ENCODE measurements at places on chromosomes 3 and 15.

DNA sequence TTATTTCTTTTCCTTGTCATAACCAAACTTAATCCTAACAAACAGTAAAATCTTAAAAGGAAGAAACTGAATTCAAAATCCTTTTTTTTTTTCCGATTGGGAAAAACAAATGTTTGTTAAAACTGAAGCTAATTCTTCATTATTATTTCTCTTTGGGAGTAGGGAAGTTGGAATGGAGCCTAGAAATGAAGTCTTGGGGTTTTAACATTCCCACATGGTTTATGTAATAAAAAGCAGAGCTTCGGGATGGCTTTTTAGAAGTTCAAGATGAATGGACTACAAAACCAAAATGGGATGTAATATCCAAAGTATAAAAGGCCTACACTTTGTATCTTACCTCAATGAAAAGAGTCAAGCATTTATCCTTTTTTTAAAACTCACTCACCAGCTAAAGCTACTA lies 189.0 kb upstream of the TMC3 start:
- no peak for DNase-seq

GRCh38 chr3:78794431-78794830 lies 973.4 kb downstream of the ROBO1 start:
- DNase-seq: no peak

DNA sequence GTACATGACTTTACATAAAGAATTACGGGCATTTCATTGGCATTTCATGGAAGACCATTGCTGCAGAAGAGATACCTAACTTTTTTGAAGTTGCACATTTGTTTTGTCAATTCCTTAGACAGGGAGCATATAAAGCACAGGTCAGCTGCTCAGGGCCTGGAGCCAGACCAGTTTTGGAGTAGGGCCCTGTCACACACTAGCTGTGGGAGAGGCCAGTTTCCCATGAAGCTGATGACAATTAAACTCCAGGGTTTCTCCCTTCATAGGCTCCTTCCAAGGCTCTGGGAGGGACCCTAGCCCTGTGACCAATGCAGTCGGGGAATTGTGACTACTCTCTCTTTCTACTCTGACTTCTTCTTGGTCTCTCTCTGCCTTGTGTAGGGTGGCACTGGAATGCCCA lies 107.3 kb upstream of the SELENOK start:
- no peak for DNase-seq

- no peak for DNase-seq
These were observed 18.2 kb downstream of the ATP1B3 start for GRCh38 chr3:141894524-141895176.

DNA sequence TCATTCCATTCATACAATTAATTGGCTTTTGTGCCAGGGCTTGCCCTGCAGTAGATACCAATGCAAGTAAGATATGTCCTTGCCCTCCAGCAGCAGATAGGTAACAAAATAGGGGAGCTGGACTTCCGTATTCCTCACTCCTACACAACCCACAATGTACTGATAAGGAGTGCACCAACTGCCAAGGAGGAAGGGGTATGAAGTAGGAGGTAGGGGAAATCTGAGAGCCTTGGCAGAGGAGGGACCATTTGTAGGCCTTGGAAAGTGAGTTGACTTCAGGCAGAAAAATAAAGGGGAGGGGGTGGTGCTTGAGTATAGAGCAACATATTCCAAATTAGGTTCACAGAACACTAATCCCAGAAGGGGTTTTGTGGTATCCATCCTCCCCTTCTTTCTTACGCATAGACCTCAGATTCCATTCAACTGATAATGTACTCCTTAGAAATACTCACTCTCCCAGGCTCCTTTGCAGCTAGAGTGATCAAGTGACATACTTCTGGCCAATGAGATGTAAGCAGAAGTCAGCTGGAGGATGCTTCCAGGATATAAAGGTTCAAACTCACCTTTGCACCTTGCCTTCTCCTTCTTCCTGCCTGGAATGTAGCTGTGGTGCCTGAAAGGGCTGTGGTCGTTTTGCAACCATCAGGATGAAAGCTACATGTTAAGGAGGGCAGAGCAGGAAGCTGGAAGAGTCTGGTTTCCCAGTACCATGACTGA lies 127.1 kb upstream of the SMAD3 start:
- DNase-seq: peak; percentile 85

- no peak for DNase-seq
These were observed 387.6 kb downstream of the NAALADL2 start for GRCh38 chr3:175246766-175247165.

- no peak for DNase-seq
These were observed 29.0 kb downstream of the TMEM45A start for GRCh38 chr3:100521439-100521845.

DNA sequence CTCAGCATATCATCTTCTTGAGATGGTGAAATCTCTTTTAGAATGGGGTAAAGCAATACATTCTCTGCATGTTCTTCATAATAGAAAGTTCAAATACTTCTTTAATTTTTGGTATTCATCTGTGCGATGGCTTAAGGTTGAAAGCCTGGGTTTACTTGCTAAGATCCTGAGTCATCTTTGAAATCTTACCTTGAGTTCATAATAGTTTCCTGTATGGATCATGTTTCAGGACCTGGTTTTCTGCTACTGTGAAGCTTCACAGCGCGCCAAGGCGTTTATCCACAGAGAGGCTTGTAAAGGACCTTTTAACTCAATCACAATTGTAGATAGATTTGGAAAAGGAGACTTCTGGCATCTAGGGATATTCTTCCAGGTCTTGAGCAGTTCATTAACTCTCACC lies 39.0 kb downstream of the MED12L start:
- DNase-seq: no peak

DNA sequence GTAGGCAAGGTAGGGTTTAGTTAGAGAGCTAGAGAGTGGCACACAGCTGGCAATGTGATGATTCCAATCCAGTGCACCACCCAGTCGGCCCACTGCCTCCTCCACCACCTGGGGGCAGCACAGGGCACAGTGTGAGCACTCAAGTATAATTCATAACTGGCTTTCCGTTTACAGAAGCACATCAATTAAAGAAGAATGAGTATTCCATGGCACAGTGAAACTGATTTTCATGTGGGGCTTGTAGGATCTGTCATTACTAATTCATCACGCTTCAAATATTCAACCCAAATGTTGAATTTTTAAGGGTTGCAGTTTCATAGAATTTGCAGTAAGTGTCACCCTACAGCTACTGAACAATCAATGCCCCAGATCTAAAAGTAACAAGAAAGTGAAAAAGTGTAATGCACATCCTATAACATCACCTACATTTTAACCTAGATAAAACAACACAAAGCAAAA lies 149.9 kb downstream of the IGSF11 start:
- peak; percentile 58 for DNase-seq

GRCh38 chr3:158210067-158210466 lies 100.2 kb downstream of the RSRC1 start:
- DNase-seq: no peak

DNA sequence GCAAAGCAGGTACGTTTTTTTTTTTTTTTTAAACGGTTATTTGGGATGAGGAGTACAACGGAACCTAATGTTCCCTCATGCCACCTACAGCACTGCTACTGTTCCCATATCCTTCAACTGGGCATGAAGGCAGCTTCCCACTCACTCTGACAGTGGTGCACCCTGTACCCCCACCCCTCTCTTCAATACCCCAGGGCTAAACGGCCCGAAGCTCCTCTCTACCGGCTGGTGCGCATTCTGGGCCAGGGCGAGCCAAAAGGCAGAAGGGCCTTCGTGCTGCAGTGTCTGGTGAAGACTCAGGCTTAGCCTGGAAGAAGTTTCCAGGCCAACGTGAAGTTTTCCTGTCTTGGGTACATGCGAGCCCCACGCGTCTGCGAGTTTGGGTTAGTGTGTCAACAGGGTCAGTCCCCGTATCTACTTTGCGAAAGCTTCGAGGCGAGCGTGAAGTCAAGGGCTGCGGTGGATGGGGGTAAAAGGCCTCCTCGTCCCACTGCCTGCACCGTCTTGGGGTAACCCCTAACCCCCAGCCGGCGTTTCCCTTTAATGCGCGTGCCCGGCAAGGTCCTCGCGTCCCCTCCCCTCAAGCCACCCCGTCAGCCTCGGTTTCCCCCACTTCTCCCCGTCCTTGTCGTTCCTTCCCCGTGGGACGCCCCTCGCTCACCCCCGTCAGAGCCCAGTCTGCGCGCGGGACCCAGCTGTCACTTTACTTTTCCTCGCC lies 765 bp upstream of the UBE2E2 start:
- peak; percentile 18 for DNase-seq

- no peak for DNase-seq
These were observed 456.4 kb upstream of the CFAP20DC start for GRCh38 chr3:59506191-59506590.

- DNase-seq: no peak
These were observed 48.8 kb downstream of the CDCP1 start for GRCh38 chr3:45097296-45097883.

GRCh38 chr3:10299175-10299574 lies 6.4 kb upstream of the GHRL start:
- no peak for DNase-seq

DNA sequence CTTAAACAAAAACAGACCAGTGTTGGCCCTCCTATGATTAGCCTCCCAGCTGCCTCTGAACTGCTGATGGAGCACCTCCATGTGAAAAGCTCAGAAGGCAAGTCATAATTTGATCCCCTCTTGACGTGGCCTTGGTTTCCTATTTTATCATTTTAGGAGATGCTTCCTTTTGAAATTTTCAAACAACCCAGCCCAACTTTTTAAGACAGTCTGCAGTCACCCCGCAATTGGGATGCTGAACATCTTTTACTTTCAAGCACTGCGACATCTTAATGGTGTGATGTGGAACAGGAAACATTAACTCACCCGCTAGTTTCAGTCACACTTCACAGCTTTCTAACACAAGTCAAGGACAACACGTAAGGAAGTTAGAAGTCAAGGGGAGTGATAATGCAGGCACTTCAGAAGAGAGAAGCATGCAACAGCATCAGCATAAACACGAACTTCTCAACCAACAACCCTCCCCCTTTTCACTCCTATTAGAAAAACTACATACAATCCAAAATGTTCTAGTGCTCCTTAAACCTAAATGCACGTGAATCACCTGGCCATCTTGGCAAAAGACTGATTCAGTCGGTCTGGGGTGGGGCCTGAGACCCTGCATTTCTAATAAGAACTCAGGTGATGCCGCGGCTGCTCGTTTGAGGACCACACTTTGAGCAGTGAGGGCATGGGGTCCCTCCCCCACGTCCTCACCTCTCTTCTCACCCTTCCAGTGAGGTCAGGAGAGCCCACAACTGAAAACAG lies 161.5 kb downstream of the FOXP1 start:
- DNase-seq: peak; percentile 68

DNA sequence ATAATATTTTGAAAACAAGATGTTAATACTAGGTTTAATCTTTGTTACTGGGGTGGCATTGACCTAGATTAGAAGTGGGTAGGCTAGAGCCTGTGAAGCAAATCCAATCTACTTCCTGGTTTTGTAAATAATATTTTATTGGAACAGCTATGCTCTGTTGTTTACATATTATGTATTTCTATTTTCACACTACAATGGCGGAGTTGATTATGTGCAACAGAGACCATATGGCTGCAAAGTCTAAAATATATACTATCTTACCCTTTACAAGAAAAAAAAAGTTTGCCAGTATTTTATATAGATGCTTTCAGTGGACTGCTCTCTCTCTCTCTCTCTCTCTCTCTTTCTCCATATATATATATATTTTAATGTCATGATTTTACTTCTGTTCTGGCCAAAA lies 244.2 kb downstream of the NLGN1 start:
- no peak for DNase-seq

DNA sequence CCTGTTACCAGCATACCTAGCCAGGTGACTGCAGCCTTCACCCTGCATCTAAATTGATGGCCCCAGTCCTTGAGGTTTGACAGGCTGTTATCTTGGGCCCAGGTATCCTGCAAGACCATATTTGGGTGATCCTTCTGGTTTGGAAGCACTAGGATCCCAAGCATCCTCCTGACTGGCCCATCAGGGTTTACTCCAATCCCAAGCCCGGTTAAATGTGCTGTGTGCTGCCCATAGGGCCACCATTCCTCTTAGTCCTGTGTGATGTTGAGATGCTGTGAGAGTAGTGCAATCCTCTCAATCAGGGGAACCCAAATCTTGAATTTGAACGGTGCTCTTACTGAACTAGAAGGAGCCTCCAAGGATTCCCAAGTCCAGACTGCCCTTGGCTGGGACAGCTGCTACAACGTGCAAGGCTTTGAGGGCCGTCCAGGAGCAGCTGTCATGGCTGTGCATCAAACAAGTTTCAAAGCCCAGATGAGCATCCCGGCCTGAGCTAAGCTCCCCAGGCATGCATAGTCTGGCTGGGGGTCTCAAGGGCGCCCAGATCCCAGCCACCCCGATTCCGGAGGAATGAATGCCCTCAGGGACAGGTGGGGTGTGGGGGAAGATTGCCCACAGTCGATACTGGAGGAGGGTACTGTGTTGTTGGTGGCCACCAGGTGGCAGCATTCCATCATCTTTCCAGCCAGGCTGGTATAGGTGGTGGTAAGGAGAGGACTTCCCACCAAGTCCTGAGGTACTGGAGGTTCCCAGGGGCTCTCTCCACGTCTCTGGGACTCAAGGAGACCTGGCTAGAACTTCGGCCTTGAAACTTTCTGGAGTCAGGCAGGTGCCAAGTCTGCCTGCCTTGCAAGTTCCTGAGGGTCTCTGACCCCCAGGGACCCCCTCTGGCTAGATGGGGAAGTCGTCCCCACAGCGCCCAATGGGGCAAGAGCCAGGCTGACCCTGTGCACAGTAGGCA lies 32.6 kb downstream of the RBM5 start:
- peak; percentile 80 for DNase-seq

- DNase-seq: no peak
These were observed 5.2 kb downstream of the GCSAM start for GRCh38 chr3:112127522-112128494.

- DNase-seq: no peak
These were observed 134.5 kb upstream of the SGO1 start for GRCh38 chr3:20320489-20320888.

- DNase-seq: peak; percentile 98
These were observed at the start of gene IDH3A for GRCh38 chr15:78149068-78149804. TSS of gene IDH3A (plus strand) at chr15:78149362. CDS start at chr15:78149404, 42 bp downstream.

- no peak for DNase-seq
These were observed 16.7 kb upstream of the KLF15 start for GRCh38 chr3:126373682-126374601.

GRCh38 chr3:10226293-10226692 lies 22.0 kb upstream of the TATDN2 start:
- DNase-seq: no peak

Measured in KBM-7 (cell line).